Activated CD8-positive, alpha-beta memory T cell treated with anti-CD3 and anti-CD28 coated beads, Interleukin-2, amount 50 U/mL, for 4 hours (primary cell): ENCODE measurements at places on chromosomes 3 and 15.

GRCh38 chr3:178707311-178708031 lies 171.2 kb downstream of the KCNMB2 start:
- DNase-seq: no peak

DNA sequence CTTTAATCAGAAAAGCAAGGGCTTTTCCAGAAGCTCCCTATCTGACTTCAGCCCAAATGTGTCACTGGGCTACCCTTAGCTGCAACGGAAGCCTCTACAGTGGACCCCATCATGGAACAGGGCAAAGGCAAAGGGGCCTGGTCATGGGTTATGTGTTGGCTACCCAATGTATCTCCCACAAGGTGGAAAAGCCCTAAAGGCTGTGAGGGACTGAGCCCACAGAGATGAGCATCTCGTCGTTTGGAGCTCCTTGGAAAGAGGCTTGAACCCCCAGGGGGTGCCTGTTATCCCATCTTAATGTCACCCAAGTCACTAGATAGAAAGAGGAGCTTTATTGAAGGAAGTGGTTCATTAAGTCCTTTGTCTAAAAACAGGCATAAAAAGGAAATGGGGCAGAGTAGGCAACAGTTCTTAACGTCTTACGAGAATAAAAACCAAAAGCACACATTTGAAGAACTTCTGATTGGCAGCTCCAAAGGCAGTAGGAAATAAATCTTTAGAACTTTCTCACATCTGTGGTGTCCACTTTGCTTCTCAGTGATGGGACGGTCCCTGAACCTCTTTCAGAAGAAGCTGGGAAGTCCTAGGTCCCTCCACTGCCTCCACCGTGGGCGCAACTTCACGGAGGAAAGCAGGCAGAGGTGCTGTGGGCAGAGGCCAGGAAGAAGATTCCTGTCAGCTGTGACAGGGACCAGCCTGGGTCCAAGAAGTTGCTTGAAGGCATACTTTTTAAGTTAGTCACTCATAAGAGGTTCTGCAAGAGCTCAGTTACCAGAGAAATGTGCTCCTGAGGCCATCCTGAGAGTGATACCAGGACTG lies 93.7 kb downstream of the MYLK start:
- no peak for DNase-seq

- no peak for DNase-seq
Observed at GRCh38 chr3:128620268-128620691, 30.3 kb downstream of the RPN1 start.

- no peak for DNase-seq
Observed at GRCh38 chr3:94990952-94991705, 928.3 kb downstream of the NSUN3 start.

DNA sequence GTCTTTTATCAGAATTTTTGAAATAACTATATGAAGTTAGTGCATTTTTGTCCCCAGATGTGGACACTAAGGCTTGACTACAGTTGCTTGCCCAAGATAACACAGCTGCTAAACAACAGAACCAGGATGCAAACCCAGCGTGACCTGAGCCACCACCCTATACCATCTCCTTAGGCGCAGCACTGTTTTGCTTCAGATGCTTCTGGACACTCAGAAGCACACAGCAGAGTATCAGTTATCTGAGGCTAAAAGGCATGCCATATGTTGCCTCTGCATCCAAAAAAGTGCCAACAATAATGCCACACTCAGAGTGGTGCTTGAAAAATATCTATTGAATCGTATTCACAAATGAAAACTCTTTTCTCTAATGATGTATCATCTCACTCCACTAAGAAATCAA lies 24.5 kb downstream of the KCNMB2 start:
- DNase-seq: no peak
